Adipose tissue (tissue), 3 donors: ENCODE measurements at places on chromosomes 11 and 22. TPM values are rescaled to one million over a fixed set of nuclear protein-coding genes. Genes with fewer than 3 reads are reported as not detected.

TRIM49 gene
- polyA plus RNA-seq = not detected

TUBA8 gene
- 8.5 TPM for polyA plus RNA-seq

MYBPC3 gene
- 0.07 TPM for polyA plus RNA-seq

KCNQ1 gene
- 9.6 TPM for polyA plus RNA-seq

LRRN4CL gene
- polyA plus RNA-seq = 4.3 TPM

BIK gene
- polyA plus RNA-seq = 1.00 TPM

NCF4 gene
- polyA plus RNA-seq = 1.9 TPM

ACR gene
- polyA plus RNA-seq = 1.1 TPM

CNTN5 gene
- polyA plus RNA-seq = not detected

OR5B21 gene
- not detected for polyA plus RNA-seq

DDTL gene
- polyA plus RNA-seq = 1.8 TPM

ABTB2 gene
- polyA plus RNA-seq = 1.1 TPM

SLC15A3 gene
- 43.4 TPM for polyA plus RNA-seq

BDNF gene
- 0.02 TPM for polyA plus RNA-seq

PIWIL4 gene
- polyA plus RNA-seq = 2.9 TPM

F2 gene
- polyA plus RNA-seq = not detected

C11orf42 gene
- polyA plus RNA-seq = not detected

OR56A1 gene
- not detected for polyA plus RNA-seq

PATE4 gene
- not detected for polyA plus RNA-seq

SLC22A8 gene
- not detected for polyA plus RNA-seq

FAM227A gene
- 0.04 TPM for polyA plus RNA-seq

TTC36 gene
- polyA plus RNA-seq = 12.6 TPM

HPX gene
- not detected for polyA plus RNA-seq

MUC6 gene
- polyA plus RNA-seq = not detected

RIMBP3B gene
- polyA plus RNA-seq = not detected

MUC5AC gene
- 24.5 TPM for polyA plus RNA-seq

CCDC73 gene
- polyA plus RNA-seq = 0.11 TPM

ACCS gene
- polyA plus RNA-seq = 9.1 TPM

SCGB2A2 gene
- polyA plus RNA-seq = 0.22 TPM

PARVA gene
- 60.5 TPM for polyA plus RNA-seq

NPAS4 gene
- not detected for polyA plus RNA-seq
